ENCODE measurements at places on chromosomes 7 and 10.

DNA sequence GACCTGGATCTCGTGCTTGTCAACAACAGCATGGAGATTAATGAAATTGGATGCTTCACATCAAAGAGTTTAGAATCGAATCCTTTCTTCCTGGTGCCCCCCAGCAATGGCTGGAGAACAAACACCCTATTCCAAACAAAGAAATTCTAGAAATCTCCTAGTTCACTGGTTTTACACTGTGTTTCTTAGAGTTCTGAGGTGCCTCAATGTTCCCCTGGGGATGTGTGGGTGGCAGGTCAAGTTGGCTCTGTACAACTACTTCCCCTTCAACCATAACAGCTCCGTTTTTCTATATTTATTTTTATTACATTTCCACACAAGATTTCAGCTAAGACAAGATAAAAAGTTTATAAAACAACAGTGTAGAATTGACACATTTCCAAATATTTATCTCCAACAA lies 22.5 kb downstream of the CH25H start:
- DNase-seq, result no peak

DNA sequence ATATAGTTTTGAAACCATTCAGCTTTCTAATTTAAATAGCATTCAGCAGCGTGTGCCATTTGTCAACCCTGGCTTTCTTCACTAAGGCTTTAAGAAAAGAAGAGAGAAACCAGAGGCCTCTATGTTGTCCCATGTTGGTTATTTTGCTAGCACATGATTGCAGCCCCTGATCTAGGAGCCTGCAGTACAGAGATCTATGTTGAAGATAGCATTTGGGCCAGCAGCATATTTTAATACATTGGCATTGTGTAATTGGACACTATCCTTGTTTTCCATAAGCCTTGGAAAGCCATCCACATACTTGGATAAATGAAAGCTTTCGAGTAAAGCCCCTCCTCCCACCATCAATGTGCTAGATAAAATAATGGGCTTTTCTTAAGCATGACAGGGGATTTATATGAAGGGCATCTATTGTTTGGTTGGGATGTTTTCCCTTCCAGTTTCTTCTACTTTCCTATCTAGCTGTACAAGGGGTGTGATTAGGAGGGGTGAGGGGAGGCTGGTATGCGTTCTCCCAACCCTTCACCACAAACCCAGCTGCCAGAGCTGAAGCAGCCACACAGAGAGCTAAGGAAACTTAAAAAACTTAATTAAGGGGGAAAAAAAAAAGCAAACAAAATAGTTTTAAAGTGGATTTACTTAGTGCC lies 23.1 kb upstream of the SDHAF3 start:
- no peak for DNase-seq

DNA sequence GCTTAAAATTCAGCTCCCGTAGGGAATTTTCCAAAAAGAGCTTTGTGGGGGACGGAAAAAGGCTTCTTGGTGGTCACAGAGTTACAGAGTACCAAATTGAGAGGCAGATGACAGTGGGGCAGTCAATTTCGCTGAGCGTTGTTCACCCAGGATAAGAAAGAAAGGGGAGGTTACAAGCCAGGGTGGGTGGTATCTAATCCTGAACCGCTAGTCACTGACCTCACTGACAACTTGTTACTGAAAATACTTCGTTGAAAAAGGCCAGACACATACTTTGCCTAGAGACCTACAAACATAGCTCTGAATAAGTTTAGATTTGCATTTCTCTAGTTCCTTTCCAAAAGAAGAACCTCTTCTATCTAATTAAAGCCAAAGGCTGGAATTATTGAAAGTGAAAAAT lies at the start of gene CTNNA3:
CTNNA3 (minus strand) TSS at position 167 of the 400 bp plus-strand sequence.
- DNase-seq, result no peak

GRCh38 chr7:25083201-25083600 lies 41.9 kb downstream of the CYCS start:
- DNase-seq, result peak; percentile 7

- DNase-seq, result peak; percentile 90
Measured at GRCh38 chr7:99040104-99040958, 103.6 kb downstream of the SMURF1 start.

GRCh38 chr10:29324220-29324841 lies 35.5 kb downstream of the LYZL1 start:
- DNase-seq, result no peak

All from fibroblast of mammary gland (primary cell).